ENCODE measurements at places on chromosomes 3 and 15. TPM values are rescaled to one million over a fixed set of nuclear protein-coding genes. Genes with fewer than 3 reads are reported as not detected.
A peak's percentile ranks its signal among the peaks of the same experiment; 100 is the strongest.

Gene ARPP21
- total RNA-seq, result 27.8 TPM

Gene GABRA5
- total RNA-seq, result 7.9 TPM

Gene ASB7
- total RNA-seq, result 13.8 TPM

Gene FANCD2OS
- total RNA-seq, result not detected

Gene TRPM1
- total RNA-seq, result 0.10 TPM

DNA sequence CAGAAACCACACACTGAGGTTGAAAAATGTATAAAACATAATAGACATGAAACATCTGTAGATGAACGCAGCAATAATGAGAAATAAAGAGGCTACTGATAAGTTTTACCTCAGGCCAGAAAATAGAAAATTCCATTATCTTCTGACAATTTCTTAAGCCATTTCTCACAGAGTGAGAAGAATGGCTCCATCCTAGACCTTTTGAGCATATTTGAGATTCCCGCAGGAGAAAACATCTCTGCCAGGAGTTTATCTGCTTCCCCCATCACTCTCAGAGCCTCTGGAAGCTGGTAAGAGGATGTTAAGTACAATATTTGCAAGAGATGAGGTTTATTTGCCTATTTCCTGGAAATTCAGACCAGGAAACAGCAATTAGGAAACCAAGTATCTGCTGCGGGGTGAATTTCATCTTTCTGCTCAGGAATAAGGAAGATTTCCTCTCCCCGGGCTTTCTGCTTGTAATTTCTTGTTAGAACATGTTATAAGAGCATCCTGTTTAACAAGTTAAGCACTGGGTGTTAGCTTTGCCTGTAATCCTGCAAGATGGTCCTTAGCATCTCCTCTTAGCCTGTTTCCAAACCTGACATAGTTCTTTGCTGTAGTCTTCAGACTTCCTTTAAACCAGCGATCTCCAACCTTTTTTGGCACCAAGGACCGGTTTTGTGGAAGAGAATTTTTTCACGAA is 54.8 kb downstream of the ATP13A4 start:
- no peaks in the 10 kb centered on the region for H3K27me3 ChIP-seq
- H3K4me3 ChIP-seq, result no peak overlapping the region
- no peak overlapping the region for H3K27ac ChIP-seq
- DNase-seq, result no peak

DNA sequence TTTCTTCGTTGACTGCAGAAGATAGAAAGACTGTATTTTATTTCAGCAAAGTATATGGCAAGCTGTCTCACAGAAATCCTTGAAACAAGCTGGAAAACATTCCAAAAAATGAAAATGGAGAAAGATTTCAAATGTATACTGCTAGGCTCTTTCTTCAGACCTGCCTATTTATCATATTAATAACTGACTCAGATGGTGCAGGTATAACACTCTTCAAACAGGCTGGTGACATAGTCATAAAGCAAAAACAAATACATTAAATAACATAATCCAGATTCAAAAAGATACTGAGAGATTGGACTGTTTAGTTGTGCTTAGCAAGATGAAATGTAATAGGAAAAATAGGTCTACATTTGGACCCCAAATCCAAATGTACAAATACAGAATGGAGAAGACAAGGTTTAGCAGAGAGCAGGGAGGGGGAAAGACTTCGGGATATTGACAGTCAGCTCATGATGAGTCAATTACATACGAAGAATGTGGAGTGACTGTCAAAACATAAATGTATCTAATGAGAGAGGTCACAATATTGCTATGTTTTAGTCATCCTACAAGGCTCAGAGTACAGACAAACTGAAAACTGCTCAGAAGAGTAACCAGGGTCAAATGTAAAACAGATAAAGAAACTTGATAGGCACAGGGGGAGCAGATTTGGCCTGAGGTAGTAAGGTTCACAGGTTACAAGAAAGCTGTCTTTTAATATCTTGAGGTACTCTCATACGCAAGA is 88.7 kb downstream of the DMXL2 start:
- H3K4me1 ChIP-seq, result no peaks in the 10 kb centered on the region
- no peak for DNase-seq
- H3K36me3 ChIP-seq, result peaks cover 5% of the 10 kb centered on the region
- H3K27me3 ChIP-seq, result no peaks in the 10 kb centered on the region

DNA sequence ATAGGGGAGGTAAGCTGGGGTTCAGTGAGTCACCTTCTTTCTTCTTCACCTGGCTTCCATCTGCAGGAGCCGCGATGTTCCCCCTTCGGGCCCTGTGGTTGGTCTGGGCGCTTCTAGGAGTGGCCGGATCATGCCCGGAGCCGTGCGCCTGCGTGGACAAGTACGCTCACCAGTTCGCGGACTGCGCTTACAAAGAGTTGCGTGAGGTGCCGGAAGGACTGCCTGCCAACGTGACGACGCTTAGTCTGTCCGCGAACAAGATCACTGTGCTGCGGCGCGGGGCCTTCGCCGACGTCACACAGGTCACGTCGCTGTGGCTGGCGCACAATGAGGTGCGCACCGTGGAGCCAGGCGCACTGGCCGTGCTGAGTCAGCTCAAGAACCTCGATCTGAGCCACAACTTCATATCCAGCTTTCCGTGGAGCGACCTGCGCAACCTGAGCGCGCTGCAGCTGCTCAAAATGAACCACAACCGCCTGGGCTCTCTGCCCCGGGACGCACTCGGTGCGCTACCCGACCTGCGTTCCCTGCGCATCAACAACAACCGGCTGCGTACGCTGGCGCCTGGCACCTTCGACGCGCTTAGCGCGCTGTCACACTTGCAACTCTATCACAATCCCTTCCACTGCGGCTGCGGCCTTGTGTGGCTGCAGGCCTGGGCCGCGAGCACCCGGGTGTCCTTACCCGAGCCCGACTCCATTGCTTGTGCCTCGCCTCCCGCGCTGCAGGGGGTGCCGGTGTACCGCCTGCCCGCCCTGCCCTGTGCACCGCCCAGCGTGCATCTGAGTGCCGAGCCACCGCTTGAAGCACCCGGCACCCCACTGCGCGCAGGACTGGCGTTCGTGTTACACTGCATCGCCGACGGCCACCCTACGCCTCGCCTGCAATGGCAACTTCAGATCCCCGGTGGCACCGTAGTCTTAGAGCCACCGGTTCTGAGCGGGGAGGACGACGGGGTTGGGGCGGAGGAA is 2.6 kb downstream of the ISLR2 start:
- H3K4me3 ChIP-seq, result no peak overlapping the region
- peaks cover 11% of the 10 kb centered on the region for H3K36me3 ChIP-seq
- peaks cover 91% of the 10 kb centered on the region for H3K4me1 ChIP-seq
- no peak overlapping the region for H3K27ac ChIP-seq
- H3K27me3 ChIP-seq, result peaks cover 88% of the 10 kb centered on the region

GRCh38 chr3:107683447-107683846 is 160.7 kb downstream of the BBX start:
- no peaks in the 10 kb centered on the region for H3K4me1 ChIP-seq
- no peak for DNase-seq

GRCh38 chr3:65168547-65168946 is 480.7 kb upstream of the ADAMTS9 start:
- no peak overlapping the region for H3K4me3 ChIP-seq
- no peaks in the 10 kb centered on the region for H3K4me1 ChIP-seq
- H3K36me3 ChIP-seq, result no peaks in the 10 kb centered on the region
- no peak for DNase-seq

- no peak overlapping the region for H3K27ac ChIP-seq
- no peak overlapping the region for H3K4me3 ChIP-seq
- DNase-seq, result no peak
- no peaks in the 10 kb centered on the region for H3K4me1 ChIP-seq
- H3K27me3 ChIP-seq, result no peaks in the 10 kb centered on the region
These were observed 417.1 kb downstream of the RBMS3 start for GRCh38 chr3:29697989-29698388.

DNA sequence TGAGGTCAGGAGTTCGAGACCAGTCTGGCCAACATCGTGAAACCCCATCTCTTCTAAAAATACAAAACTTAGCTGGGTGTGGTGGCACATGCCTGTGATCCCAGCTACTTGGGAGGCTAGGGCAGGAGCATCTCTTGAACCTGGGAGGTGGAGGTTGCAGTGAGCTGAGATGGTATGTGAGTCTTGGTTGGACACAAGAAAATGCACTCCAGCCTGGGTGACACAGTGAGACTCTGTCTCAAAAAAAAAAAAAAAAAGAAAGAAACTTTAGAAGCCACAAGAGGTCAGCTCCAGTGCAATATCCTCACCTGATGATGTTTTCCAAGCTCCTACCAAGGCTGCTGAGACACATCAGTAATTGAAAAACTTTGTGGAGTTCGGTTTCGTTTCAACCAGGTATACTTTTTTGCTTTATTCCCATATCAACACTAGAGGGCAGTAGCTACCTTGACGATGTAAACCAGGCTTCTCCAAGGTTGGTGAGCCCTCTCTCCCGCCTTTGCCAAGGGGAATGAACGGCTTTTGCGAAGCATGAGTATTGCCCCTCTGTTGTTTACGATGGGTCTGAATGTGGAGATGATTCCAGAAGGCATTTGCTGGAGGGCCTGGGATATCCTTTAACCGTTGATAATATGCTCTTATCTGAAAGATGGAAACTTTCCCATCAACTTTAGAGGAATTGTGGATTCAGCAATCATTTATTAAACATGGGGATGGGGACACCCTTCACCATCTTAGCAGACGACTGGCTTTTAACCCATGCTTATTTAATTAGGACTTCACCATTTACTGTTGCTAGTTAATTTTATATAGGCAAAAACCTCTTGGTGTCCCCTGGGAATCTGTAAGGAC is 202.8 kb downstream of the SV2B start:
- DNase-seq, result peak; percentile 61
- no peaks in the 10 kb centered on the region for H3K36me3 ChIP-seq
- H3K4me3 ChIP-seq, result no peak overlapping the region
- no peaks in the 10 kb centered on the region for H3K4me1 ChIP-seq
- no peak overlapping the region for H3K27ac ChIP-seq

GRCh38 chr3:178671791-178672190 is 135.6 kb downstream of the KCNMB2 start:
- H3K4me3 ChIP-seq, result no peak overlapping the region
- H3K4me1 ChIP-seq, result peaks cover 5% of the 10 kb centered on the region
- no peaks in the 10 kb centered on the region for H3K36me3 ChIP-seq

- no peak for DNase-seq
- peaks cover 15% of the 10 kb centered on the region for H3K36me3 ChIP-seq
- H3K27ac ChIP-seq, result peak overlapping the region; percentile 82
- no peaks in the 10 kb centered on the region for H3K27me3 ChIP-seq
- no peak overlapping the region for H3K4me3 ChIP-seq
These were observed 21.6 kb upstream of the SPTBN5 start for GRCh38 chr15:41915255-41915994.

GRCh38 chr3:37640636-37641375 is 220.9 kb upstream of the CTDSPL start:
- H3K4me1 ChIP-seq, result no peaks in the 10 kb centered on the region
- peaks cover 3% of the 10 kb centered on the region for H3K36me3 ChIP-seq
- no peaks in the 10 kb centered on the region for H3K27me3 ChIP-seq
- H3K4me3 ChIP-seq, result no peak overlapping the region
- no peak overlapping the region for H3K27ac ChIP-seq

- no peaks in the 10 kb centered on the region for H3K36me3 ChIP-seq
- H3K27me3 ChIP-seq, result no peaks in the 10 kb centered on the region
- DNase-seq, result no peak
These were observed 102.1 kb downstream of the ATP8B4 start for GRCh38 chr15:50016951-50017350.

DNA sequence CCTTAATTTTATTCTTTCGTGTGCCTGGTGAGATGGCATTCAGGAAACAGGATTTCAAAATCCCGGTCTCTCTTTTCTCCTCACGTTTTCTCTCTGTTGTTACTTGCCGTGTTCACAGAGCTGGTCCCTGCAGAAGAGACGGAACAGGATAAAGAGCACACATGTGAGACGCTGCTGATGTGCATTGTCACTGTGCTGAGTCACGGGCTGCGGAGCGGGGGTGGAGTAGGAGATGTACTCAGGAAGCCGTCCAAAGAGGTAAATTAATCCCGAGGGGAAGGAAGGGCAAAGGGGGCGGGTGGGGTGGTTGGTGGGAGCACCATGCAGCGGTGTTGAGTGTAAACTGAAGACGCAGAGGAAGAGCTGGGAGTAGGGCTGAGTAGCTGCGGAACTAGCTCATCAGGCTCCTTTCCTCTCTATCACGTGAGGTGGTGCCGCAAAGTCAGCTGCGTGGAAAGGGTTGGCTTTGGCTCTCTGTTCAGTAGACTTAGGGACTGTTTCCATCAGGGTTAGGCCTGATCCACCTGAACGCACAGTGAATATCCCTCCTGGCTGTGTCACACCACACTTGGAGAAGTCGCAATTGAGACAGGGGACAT is 164.8 kb upstream of the BHLHE40 start:
- no peak overlapping the region for H3K27ac ChIP-seq
- no peak overlapping the region for H3K4me3 ChIP-seq
- H3K27me3 ChIP-seq, result no peaks in the 10 kb centered on the region
- peaks cover 4% of the 10 kb centered on the region for H3K4me1 ChIP-seq
- no peak for DNase-seq
- H3K36me3 ChIP-seq, result peaks cover 2% of the 10 kb centered on the region

All from spinal cord (tissue), 10 donors.